M059J (cell line): ENCODE measurements at places on chromosomes 1 and 21.

DNA sequence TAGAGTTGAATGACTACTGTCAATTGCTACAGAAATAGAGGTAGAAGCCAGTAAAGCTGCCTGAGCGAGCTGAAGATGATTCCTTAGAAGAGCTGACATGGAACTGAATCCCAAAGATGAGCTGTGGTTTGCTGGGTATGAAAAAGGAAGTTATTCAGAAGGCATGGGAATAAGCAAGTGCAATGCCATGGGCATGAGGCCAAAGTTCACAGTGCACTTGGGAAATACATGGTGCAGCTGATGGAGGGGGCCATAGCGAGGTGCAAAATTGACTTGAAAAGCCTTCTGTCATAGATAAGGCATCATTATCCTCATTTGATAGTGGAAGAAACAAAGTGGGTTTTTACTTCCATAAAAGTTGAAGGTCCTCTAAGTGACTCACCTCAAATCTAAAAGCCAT lies 88.6 kb downstream of the NEK7 start:
- no peak for DNase-seq

DNA sequence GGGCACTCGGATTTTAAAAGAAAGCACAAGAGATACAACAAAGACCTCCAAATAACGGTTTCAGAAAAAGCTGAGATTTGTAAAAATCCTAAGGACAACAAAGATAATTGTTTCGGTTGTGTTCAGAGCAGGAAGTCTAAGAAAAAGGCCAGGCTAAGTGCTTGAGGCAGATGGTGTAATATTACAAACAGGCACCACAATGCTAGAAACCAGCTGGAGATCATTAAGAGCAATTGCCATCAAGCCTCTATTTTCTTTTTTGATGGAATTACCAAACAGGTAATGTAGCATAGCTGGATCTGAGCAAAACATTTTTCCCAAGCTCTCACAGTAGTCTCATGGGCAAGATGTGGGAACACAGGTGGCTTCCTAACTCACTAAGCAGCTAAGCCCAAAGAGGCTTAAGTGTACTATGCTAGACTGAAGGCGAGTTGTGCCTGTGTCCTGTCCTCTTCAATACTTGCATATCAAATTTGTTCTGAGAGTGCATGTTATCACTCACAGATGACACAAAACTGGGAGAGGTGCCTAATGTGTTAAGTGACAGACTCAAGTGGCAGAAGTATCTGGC lies 161.6 kb downstream of the GLUL start:
- DNase-seq: peak; percentile 32

DNA sequence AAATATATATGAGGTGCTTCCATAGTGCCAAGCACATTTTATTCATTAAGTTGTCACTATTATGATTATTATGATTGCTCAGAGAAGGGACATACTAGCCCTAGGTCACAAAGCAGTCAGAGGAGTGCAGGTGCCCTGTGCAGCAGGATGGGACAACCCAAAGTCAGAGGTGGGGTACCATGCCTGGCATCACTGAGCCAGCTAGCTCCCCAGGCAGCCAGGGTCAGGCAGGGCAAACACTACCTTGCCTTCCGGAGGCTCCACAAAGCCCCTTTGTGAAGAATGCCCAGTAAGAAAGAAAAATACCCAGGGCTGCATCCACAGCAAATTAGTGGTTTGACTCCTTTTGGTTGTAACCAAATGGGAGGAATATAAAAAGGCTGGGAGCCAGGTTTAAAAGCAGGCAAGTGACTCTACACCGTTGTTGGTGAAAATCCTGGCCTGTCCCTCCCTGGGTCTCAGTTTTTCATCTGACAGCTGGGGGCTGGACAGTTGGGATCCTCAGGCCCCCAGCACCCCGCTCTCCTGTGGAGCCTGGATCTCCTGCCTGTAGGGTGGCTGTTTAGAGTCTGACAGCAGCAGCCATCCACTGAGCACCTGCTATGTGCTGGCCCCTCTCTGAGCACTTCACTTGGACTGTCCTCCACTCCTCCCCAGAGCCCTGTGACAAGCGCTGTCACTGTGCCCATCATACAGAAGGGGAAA lies 98.8 kb downstream of the GLIS1 start:
- no peak for DNase-seq

DNA sequence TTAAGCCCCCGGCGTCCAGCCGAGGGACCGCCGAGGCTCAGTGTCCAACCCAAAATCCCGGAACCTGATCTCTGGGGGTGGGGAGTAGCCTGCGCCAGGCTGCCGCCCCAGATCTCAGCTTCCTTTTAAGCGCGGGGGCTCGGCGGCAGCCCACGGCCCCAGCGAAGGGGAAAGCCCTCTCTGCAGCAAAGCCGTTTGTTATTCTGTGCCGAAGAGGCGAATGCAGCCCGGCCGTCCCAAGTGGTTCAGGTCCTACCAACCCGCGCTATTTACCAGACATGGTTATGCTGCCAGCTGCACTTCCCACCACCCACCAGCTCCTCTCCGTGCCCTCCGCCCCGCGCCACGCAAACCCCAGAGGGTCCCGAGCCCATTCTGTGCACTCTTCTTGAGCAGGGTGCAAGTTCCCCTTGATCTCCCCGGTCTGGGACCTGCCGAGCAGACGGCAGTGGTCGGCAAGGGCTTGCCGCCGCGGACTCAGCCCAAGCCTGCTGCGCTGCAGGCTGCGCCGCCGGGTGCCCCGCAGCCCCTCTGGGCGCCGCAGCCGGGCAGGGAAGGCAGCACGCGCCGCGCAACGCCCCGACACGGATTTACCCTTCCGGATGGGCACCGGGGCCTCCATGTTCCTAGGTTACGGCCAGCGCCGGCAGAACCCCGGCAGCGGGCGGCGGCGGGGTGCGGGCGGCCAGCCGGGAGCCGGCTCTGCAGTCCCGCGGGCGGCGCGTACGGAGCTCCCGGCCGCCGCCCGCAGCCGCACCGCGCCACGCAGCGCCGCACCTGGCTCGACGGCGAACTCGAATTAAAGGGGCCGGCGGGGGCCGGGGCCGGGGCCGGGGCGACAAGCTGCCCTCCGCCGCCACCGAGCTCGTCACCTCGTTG lies 738 bp upstream of the KCNA2 start:
- no peak for DNase-seq

GRCh38 chr1:25566730-25567341 lies 23.4 kb downstream of the LDLRAP1 start:
- DNase-seq: no peak

DNA sequence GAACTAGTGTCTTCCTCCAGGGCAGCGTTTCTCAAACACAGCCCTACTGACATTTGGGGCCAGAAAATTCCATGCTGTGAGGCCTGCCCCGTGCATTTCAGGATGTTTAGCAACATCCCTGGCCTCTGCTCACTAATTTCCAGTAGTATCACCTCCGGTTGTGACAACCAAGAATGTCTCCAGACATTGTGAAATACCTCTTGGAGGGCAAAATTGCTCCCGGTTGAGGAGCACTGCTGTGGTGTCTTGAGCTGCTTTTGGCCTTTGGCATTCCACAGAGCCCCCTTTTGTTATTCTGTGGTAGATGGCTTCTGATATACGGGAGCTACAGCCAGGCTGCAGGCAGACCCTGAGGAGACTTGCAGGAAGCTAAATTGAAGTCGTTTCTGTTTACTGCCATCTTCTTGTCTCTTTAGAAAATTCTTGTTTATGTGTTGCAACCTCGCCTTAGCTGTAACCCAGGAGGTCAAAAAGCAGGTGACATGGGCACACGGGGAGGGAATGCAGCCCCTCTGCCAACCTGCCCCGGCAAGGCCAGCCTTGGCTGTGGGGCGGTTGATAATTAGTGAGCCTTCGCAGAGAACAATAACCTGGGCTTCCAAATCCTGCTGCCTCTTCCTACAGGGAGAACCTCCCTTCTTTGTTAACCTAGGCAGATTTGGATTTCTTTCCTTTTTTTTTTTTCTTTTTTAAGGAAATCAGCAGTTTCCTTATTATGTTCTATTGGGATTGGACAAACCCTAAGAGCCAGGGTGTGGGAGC lies 74.7 kb upstream of the AKT3 start:
- DNase-seq: peak; percentile 38

DNA sequence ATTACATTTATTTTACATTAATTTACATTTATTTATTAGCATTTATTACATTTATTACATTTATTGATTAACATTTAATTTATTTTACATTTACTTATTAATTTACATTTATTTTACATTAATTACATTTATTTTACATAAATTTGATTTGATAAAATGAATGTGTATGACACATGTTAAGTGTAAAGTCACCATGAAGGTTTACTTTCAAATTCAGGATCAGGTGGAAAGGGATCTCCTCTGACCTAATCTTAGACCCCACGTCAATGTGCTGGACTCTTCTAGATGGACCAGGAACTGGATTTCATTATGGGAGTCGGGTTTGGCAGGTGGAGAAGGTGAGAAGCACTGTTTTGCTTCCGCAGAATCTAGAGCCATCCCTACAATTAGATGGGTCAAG lies 76.1 kb downstream of the NCAM2 start:
- no peak for DNase-seq

DNA sequence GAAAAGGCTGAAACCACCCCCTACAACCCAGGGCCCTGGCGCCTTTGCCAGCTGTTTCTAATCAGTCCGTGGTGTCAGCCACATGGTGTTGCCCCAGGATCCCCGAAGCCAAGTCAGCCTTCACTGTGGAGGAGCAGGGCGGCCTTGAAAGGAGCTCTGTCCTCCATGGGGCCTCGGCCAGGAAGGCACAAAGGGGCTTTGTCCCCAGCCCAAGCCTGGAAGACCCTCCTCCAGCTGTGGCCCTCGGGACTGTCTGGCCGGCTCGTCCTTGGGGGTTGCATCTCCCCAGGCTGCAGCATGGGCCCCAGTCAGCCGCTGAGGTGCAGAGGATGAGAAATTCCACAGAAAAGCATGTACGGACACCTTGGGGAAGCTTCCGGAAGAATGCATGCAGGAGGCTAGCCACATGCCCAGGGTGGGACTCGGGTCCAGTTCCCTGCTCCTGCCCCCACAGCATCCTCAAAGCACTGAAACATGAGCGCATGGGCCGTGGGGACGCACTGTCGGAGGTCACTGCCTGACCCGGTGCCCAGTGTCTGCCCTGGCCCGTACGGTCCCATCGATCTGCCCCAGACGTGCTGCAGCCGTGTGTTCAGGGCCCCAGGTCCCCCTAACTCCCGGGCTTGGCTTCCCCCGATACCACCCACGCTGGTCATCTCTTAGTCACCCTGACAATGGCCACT lies 38.6 kb upstream of the POFUT2 start:
- DNase-seq: peak; percentile 65

DNA sequence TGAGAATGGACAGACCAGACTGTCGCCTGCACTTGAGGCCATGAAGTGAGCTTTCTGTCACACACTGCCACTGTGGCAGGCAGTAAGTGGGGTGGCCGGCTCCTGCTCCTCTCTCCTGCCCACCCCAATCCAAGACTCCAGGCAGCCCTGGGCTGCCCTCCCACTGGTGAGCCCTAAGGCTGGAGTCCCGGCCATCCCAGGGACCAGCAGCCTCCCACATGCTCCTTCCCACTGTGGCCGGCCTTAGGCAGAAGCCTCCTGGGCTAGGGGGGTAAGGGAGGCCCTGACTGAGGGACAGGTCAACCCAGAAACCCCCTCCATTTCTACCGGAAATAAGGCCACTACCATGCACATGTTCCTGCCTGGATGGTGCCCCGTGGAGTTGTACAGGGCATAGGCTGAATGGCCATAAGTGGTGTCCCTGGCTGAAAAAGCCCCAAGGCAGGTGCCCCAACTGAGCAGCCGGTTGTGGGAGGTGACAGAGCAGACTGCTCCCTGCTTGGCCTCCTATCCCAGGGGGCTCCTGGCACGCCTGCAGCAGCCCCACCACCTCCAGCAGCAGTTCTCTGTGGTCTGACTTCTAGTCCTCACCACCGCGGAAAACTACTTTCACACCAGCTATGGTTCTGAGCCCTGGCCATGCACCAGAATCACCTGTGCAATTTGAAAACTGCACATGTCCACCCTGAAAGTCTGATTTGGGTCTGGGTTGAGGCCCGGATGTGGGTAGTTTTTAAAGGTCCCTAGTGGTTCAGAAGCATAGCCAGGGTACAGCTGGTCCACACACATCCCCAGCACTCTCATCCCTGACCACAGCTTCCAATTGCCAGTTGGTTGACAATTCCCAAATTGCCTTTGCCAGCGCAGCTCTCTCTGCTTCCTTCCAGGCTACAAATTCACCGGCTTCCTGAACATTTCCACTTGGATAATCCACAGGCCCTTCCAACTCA lies 1.6 kb upstream of the ARTN start:
- no peak for DNase-seq

GRCh38 chr1:159821171-159821867 lies 5.4 kb upstream of the SLAMF8 start:
- peak; percentile 68 for DNase-seq

DNA sequence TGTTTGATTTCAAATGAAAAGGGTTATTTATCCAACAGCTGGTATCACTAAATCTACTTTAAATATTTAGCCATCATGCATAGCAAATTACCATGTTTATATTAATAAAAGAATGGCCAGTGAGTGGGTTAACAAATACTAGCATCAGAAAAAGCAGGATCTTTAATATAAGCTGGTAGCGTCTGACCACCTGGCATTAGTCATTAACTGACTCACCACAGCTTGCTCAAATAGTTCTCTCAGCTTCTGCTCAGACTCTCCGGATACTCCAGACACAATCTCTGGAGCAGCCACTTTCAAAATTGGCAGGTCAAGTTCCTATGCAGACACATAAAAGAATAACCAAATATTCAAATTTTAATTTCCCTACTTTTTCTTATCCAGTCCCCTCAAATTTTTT lies 29.6 kb downstream of the NVL start:
- DNase-seq: peak; percentile 87

- no peak for DNase-seq
Measured at GRCh38 chr1:150760013-150760412, 5.6 kb downstream of the CTSS start.

DNA sequence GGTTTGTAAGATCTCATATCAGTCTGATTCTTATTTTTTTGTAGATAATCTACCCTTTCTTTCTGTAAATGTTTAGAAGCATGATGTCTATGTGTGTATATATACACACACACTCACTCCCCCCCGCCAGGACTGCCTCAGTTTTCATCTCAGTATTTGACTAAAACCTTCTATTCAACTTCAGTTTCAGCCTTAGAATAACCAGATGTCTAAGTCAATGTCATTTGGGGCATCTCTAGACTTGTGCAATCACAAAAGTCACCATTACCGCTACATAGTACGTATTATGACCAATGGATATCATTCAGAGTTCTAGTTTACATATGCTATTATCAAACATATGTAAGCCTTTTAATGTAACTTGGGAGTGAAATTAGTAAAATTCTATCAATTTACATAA lies 53.3 kb upstream of the BOLA1 start:
- peak; percentile 5 for DNase-seq

DNA sequence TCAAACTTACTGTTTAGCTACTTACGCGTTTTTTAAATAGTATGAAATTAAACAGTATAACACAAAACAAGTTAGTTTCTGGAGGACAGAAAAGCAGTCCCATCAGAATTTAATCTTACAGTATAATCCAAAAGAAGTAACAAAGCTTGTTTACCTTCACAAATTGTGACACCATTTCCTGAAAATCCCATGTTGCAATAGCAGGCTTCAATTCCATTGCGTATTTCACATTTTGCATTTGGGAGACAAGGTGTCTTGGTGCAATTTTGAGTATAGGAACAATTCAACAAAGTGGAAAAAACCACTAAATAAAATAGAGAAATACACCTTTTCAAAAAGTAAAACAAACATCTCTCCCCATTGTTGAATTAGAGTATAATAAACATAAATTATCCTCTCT lies 1.6 kb downstream of the ADGRL4 start:
- no peak for DNase-seq
